ENCODE measurements at places on chromosomes 5 and 9. TPM values are rescaled to one million over a fixed set of nuclear protein-coding genes. Genes with fewer than 3 reads are reported as not detected.

Gene DNAH5
- polyA plus RNA-seq, result 0.44 TPM

Gene SPATA31D4
- polyA plus RNA-seq, result not detected

Gene OLFML2A
- polyA plus RNA-seq, result 3.4 TPM

Gene PPP3R2
- polyA plus RNA-seq, result not detected

Gene SLC34A3
- 0.89 TPM for polyA plus RNA-seq

Gene ADAMTS19
- polyA plus RNA-seq, result not detected

Gene CAMK4
- 2.4 TPM for polyA plus RNA-seq

- H3K4me1 ChIP-seq, result no peaks in the 10 kb centered on the region
- no peak overlapping the region for H3K4me3 ChIP-seq
- H3K27ac ChIP-seq, result no peak overlapping the region
- no peak for DNase-seq
Measured at GRCh38 chr5:60613826-60614225, 86.1 kb downstream of the DEPDC1B start.

DNA sequence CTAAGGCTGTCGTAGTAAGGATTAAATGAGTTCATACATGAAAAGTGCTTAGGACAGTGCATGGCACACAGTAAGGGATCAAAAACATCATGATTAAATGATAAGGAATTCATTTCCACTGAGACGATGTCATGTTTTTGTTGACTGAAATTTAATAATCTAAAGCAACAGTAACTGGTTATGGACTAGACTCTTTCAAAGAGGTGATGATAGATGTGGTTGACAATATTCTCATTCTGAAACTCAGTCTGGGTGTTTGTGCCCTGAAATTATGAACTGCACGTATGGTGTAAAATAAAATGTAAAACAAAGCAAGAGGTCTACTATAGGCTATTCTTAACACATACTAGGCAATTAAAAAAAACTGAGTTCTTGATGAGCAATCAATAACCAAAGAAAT is 280.0 kb downstream of the DENND1A start:
- peaks cover 11% of the 10 kb centered on the region for H3K36me3 ChIP-seq
- H3K27me3 ChIP-seq, result no peaks in the 10 kb centered on the region

GRCh38 chr5:119860463-119860862 is 231.1 kb downstream of the FAM170A start:
- H3K4me3 ChIP-seq, result no peak overlapping the region
- no peak overlapping the region for H3K27ac ChIP-seq
- no peaks in the 10 kb centered on the region for H3K27me3 ChIP-seq
- H3K4me1 ChIP-seq, result no peaks in the 10 kb centered on the region
- no peaks in the 10 kb centered on the region for H3K36me3 ChIP-seq

- H3K36me3 ChIP-seq, result no peaks in the 10 kb centered on the region
- DNase-seq, result no peak
- no peaks in the 10 kb centered on the region for H3K27me3 ChIP-seq
- peaks cover 4% of the 10 kb centered on the region for H3K4me1 ChIP-seq
Measured at GRCh38 chr9:68545033-68545705, 4.5 kb upstream of the TMEM252 start.

DNA sequence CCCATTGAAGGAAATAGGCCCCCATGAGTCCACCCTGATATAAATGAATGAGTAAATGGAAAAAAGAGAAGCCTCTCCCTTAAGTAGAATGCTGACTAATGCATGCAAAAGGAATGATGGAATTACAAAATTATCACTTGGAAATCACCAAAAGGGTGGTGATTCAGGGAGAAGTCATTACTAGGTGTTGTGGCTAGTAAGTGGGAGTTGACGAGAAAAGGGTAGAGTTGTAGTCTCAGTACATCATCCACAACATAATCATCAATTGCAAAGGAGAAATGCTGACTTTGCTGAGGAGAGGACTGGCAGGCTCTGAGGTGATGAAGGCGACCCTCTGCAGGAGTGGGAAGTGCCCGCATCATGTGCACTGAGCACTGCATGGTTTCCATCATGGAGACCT is 201.5 kb upstream of the S1PR3 start:
- no peaks in the 10 kb centered on the region for H3K36me3 ChIP-seq
- no peak overlapping the region for H3K4me3 ChIP-seq
- no peak overlapping the region for H3K27ac ChIP-seq
- H3K4me1 ChIP-seq, result no peaks in the 10 kb centered on the region
- H3K27me3 ChIP-seq, result no peaks in the 10 kb centered on the region

GRCh38 chr5:1930880-1931603 is 48.3 kb upstream of the IRX4 start:
- no peaks in the 10 kb centered on the region for H3K36me3 ChIP-seq
- no peaks in the 10 kb centered on the region for H3K4me1 ChIP-seq
- H3K27me3 ChIP-seq, result peaks cover 21% of the 10 kb centered on the region
- DNase-seq, result peak; percentile 21
- H3K27ac ChIP-seq, result no peak overlapping the region

DNA sequence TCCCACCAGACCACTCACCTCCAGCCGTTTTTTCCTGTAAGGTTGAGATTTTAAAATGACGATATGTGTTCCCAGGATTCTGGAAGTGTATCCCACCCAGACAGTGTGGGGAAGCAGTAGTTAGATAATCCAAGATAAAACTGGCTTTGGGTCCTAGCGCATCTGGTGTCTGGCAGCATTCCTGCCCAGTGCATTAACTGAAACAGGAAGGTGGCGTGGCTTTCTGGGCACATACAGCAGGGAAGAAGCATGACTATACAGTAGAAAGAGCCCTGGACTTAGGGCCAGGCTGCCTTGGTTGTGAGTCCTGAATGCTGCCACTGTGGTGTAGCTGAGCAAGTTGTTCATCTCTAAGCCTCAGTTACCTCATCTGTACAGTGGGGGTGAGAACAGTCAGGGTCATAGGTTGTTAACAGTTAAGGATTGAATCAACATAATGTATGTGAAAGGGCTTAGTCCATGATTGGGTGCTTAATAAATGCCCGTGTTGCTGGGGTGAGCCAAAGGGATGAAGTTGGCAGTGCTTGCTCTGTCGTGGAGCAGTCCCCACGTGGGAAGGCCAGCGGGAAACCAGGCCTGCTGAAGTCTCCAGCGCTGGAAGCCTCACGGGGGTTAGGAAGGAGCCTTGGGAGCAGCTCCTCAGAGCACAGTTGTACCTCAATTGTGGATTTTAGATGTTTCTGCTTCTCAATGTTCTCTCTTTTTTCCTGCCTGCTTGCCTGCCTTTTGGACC is 18.0 kb downstream of the CLTA start:
- no peak for DNase-seq
- H3K27ac ChIP-seq, result no peak overlapping the region
- peaks cover 11% of the 10 kb centered on the region for H3K36me3 ChIP-seq
- H3K4me1 ChIP-seq, result no peaks in the 10 kb centered on the region

GRCh38 chr5:138660051-138660572 is 84.9 kb upstream of the HSPA9 start:
- H3K4me3 ChIP-seq, result no peak overlapping the region
- H3K36me3 ChIP-seq, result no peaks in the 10 kb centered on the region
- no peak for DNase-seq
- no peaks in the 10 kb centered on the region for H3K27me3 ChIP-seq
- no peak overlapping the region for H3K27ac ChIP-seq

DNA sequence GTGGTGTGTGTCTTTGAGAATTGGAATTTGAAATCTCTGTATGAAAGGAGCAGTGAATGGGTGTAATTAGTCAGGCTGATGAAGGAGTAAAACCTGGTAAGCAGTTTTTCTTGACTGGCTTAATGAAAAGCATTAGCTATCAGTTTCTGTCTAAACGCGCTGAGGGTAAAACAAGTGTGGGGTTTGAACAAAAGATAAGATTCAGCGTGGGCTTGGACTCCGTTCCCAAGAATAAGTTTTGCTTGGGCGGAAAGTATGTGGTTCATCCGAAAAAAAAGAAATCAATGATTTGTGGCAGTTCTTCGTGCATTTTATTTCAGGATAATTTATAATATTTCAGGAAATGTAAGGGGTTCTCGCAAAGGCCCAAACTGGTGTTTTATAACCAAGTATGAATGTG is 217.3 kb downstream of the NTRK2 start:
- no peaks in the 10 kb centered on the region for H3K27me3 ChIP-seq
- no peak for DNase-seq
- no peaks in the 10 kb centered on the region for H3K36me3 ChIP-seq

GRCh38 chr5:109614301-109614700 is 75.4 kb upstream of the MAN2A1 start:
- H3K27ac ChIP-seq, result no peak overlapping the region
- no peak overlapping the region for H3K4me3 ChIP-seq
- H3K27me3 ChIP-seq, result no peaks in the 10 kb centered on the region
- no peaks in the 10 kb centered on the region for H3K36me3 ChIP-seq
- H3K4me1 ChIP-seq, result no peaks in the 10 kb centered on the region

GRCh38 chr5:135576075-135576599 is 2.7 kb downstream of the CXCL14 start:
- H3K27me3 ChIP-seq, result no peaks in the 10 kb centered on the region
- H3K27ac ChIP-seq, result no peak overlapping the region
- peak overlapping the region; percentile 22 for H3K4me3 ChIP-seq
- H3K36me3 ChIP-seq, result peaks cover 19% of the 10 kb centered on the region

DNA sequence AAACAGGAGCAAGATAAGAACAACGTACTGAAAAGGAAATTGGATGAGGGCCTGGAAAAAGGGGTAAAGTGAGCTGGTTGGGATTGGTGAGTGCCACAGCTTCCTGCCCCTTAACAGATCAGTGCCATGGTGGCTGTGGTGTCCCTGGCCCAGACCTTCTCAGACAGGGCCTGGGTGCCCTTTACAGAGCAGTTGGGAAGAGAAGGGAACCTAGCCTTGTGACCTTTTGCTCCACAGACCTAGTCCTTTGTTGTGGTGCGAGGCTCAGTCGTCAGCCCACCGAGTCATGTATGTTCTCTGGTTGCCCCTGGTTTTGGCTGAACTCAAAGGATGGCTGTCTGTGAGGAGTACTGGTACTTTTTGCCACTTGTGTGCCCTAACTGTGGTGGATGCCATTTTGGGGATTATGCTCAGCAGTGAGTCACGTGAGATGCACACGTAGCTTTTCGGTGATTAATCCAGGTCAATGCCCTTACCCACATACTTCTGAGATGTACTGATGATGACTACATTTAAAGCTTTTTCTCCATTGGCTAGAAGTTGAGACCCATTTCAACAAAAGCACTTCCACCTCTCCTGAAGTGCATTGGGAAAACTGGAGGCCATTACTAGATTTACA is 48.4 kb downstream of the EXOSC2 start:
- no peak overlapping the region for H3K4me3 ChIP-seq
- H3K36me3 ChIP-seq, result peaks cover 5% of the 10 kb centered on the region
- H3K4me1 ChIP-seq, result peaks cover 3% of the 10 kb centered on the region
- H3K27me3 ChIP-seq, result no peaks in the 10 kb centered on the region
- DNase-seq, result no peak
- no peak overlapping the region for H3K27ac ChIP-seq

DNA sequence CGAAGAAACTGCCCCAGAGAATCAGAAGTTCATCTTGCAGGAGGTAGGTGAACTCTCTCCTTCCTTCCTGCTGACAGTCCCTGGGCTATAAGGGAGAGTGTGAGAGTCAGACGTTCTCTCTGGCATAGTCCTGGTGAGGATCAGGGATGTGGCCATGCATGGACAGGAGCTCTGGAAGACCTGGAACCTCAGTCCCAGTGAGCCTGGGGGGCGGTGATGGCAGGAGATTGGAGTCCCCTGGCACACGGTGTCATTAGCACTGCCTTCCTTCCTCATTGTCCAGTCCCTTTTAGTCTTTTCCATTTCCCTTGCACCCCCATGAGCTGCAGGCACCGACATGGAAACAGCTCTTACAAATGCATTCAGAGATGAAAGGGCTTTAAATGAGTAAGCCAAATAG is 38.6 kb downstream of the GALNT12 start:
- no peak for DNase-seq
- no peaks in the 10 kb centered on the region for H3K36me3 ChIP-seq
- no peaks in the 10 kb centered on the region for H3K27me3 ChIP-seq
- H3K4me1 ChIP-seq, result no peaks in the 10 kb centered on the region
- no peak overlapping the region for H3K4me3 ChIP-seq

GRCh38 chr5:126143622-126144021 is 279.6 kb upstream of the GRAMD2B start:
- H3K27me3 ChIP-seq, result no peaks in the 10 kb centered on the region
- H3K27ac ChIP-seq, result no peak overlapping the region
- no peak for DNase-seq
- H3K4me3 ChIP-seq, result no peak overlapping the region
